SJSA1 (cell line): ENCODE measurements at places on chromosomes 3 and 15.
A peak's percentile ranks its signal among the peaks of the same experiment; 100 is the strongest.

- no peak overlapping the region for H3K4me3 ChIP-seq
- DNase-seq, result no peak
- no peaks in the 10 kb centered on the region for H3K27me3 ChIP-seq
- H3K27ac ChIP-seq, result no peak overlapping the region
These were observed 218.2 kb downstream of the DPH6 start for GRCh38 chr15:35327789-35328188.

- H3K27me3 ChIP-seq, result no peaks in the 10 kb centered on the region
- H3K4me3 ChIP-seq, result no peak overlapping the region
- H3K4me1 ChIP-seq, result no peaks in the 10 kb centered on the region
- H3K27ac ChIP-seq, result no peak overlapping the region
These were observed 32.7 kb downstream of the GNB4 start for GRCh38 chr3:179418610-179419009.

DNA sequence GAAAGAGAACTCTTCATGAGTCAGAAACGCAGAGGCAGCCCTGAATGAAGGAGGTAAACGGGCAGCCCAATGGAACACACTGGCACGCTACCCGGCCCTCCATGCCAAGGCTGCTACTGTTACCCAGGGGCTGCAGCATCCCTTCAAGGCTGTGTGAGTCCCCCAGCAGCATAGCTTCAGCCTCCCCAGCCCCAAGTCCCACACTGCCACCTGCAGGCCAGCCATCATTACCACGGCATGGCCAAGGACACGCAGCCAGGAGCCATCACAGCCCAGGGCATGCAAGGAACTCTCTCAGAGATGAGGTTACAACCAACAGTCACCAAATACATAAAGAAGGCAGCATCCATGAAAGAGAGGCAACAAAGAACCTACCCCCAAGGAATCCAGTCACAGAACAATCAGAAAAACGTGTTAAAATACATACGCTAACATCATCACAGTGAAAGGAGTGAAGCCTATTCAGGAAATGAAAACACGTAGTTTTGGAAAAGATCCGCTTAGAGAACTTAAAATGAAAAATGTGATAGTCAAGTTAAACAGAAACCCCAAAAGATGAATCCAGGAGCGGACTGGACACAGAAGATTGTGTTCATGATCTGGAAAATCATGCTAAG lies 22.4 kb downstream of the PLA2G4F start:
- peak; percentile 78 for DNase-seq
- peaks cover 6% of the 10 kb centered on the region; the same call in 1 of the 2 replicates for H3K27me3 ChIP-seq
- peaks cover 6% of the 10 kb centered on the region for H3K4me1 ChIP-seq
- no peak overlapping the region for H3K27ac ChIP-seq
- H3K36me3 ChIP-seq, result no peaks in the 10 kb centered on the region
- no peak overlapping the region for H3K4me3 ChIP-seq

DNA sequence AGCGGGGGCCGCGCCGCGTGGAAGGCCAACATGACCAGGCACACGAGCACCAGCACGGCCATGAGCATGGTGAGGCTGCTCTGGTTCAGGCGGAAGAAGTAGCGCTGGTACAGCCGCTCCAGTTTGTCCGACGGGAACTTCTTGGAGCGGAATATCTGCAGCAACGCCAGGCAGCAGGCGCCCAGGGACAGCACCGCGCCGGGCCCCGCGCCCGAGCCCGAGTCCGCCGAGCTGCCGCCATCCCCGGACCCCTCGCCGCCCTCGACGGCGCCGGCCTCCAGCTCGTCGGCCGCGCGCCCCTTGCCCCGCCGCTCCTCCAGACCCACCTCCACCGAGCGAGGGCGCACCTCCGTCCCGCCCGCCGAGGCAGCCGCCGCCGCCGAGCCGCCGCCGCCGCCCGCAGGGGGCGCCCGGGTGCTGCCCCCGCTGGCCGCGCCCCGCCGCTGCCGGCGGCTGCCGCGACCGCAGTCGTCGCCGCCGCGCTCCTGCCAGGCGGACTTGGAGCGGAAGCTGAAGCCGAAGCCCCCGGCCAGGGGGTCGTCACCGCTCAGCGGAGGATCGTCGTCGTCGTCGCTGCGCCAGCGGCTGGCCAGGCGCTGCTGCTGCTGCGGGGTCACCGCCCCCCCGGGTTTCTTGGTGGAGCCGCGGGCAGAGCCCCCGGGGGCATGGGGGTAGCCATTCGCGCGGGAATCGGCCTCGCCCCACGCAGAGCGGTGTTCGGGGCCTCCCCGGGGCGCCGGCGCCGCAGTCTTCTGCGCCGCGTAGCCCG lies 957 bp downstream of the ADCY5 start:
- H3K4me3 ChIP-seq, result peak overlapping the region; percentile 43
- peaks cover 54% of the 10 kb centered on the region for H3K27me3 ChIP-seq
- no peak overlapping the region for H3K27ac ChIP-seq
- H3K36me3 ChIP-seq, result no peaks in the 10 kb centered on the region

GRCh38 chr3:107897471-107898061 lies 193.3 kb downstream of the CD47 start:
- no peaks in the 10 kb centered on the region for H3K36me3 ChIP-seq
- no peak overlapping the region for H3K27ac ChIP-seq
- H3K4me1 ChIP-seq, result peaks cover 23% of the 10 kb centered on the region
- no peak overlapping the region for H3K4me3 ChIP-seq
- H3K27me3 ChIP-seq, result no peaks in the 10 kb centered on the region

DNA sequence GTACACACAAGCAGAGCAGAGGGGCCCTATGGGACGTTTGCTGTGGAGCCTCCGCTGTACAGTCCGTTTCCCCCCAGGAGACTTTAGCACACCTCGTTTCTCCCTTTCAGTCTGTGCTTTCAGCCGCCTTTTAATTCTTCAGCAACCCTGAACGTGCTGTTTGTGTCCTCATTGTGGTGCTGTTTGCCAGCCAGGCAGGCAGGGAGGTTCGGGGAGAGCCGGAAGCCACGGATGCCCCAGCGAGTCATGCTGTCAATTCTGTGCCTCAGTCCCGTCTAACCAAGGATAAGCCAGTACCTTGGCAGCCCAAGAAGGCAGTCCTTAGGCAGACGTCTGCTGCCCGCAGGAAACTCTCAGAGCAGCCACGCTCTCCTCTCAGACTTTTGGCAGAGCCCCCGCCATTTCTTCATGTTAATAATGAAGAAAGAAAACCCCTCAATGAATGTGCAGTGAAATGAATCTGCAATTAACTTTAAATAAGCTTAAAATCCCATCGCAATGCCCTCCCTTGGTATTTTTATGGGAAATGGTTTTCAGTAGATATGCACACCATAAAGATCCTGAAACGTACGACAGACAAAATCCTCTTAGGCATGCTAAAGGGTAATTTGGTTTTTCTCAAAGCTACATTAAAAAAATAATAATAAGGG lies 158.6 kb downstream of the UACA start:
- no peak for DNase-seq
- H3K27me3 ChIP-seq, result no peaks in the 10 kb centered on the region
- H3K4me1 ChIP-seq, result peaks cover 3% of the 10 kb centered on the region; the same call in 1 of the 2 replicates
- H3K4me3 ChIP-seq, result no peak overlapping the region

GRCh38 chr15:50685976-50686468 lies 575 bp downstream of the TRPM7 start:
- H3K4me3 ChIP-seq, result peak overlapping the region; percentile 68
- DNase-seq, result no peak
- H3K27me3 ChIP-seq, result no peaks in the 10 kb centered on the region
- H3K4me1 ChIP-seq, result peaks cover 19% of the 10 kb centered on the region

GRCh38 chr3:16318176-16318575 lies 53.2 kb downstream of the OXNAD1 start:
- no peak overlapping the region for H3K4me3 ChIP-seq
- no peaks in the 10 kb centered on the region for H3K27me3 ChIP-seq
- H3K4me1 ChIP-seq, result no peaks in the 10 kb centered on the region
- DNase-seq, result no peak
- H3K36me3 ChIP-seq, result peaks cover 66% of the 10 kb centered on the region
- no peak overlapping the region for H3K27ac ChIP-seq
